ENCODE measurements at places on chromosomes 4 and X.

- no peak for DNase-seq
Observed at GRCh38 chr4:75831856-75832405, 70.3 kb downstream of the PPEF2 start.

GRCh38 chr4:95505151-95505550 lies 43.6 kb downstream of the UNC5C start:
- no peak for DNase-seq

DNA sequence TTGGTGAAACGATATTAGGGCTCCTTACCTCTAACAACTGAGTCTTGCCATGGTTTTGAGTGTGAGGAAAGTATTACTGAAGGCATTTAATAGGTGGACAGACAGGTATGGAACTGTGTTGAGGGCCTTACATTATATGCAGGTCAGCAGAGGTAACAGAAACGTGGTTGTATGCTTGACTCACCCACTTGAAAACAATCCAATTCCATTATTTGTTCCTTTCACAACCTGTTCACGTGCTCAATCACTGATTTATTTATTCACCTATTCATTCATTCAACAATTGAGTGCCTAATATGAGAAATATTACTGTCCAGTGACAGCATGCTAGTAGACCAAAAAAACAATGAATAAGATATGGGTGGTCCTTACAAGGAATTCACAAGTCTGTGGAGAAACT lies 33.3 kb upstream of the PPARGC1A start:
- DNase-seq, result no peak

- DNase-seq, result peak; percentile 10
Observed at GRCh38 chr4:26861434-26862186, 969 bp downstream of the STIM2 start.

DNA sequence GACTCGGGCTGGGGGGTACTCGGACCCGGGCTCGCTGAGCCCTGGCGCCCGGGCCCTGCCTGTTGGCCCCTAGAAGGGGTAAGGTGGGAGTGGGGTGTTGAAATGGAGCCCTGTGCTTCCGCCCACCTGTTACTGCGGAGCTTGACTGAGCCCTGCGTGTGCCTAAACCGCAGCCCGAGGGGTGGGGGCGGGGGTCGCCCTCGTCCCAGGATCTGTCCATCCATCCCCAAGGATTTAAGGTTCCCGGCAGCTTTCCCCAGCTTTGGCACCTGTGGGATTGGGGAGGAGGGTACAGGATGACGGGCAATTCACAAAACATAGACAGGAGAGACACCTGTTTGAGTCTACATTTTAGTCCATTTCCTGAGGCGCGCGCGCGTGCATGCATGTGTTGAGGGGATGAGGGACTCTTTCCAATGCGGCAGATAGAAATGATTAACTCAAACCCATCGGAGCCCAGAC lies 779 bp downstream of the GABRQ start:
- no peak for DNase-seq

- no peak for DNase-seq
Observed at GRCh38 chr4:139295206-139295941, 5.9 kb upstream of the NAA15 start.

- no peak for DNase-seq
Observed at GRCh38 chrX:132086672-132087071, 41.1 kb downstream of the FRMD7 start.

- DNase-seq, result no peak
Observed at GRCh38 chr4:142473218-142473959, 372.7 kb downstream of the INPP4B start.

- no peak for DNase-seq
Observed at GRCh38 chr4:41749631-41750039, 1.1 kb upstream of the PHOX2B start.

GRCh38 chrX:20472148-20472547 lies 205.4 kb upstream of the RPS6KA3 start:
- DNase-seq, result no peak

GRCh38 chr4:1721666-1722550 lies 587 bp downstream of the TACC3 start:
- DNase-seq, result no peak

GRCh38 chr4:125904802-125905201 lies 590.0 kb downstream of the FAT4 start:
- no peak for DNase-seq

- DNase-seq, result no peak
Observed at GRCh38 chr4:15719506-15719905, 16.6 kb downstream of the BST1 start.

- DNase-seq, result no peak
Observed at GRCh38 chr4:186851291-186852072, 127.8 kb upstream of the FAT1 start.

DNA sequence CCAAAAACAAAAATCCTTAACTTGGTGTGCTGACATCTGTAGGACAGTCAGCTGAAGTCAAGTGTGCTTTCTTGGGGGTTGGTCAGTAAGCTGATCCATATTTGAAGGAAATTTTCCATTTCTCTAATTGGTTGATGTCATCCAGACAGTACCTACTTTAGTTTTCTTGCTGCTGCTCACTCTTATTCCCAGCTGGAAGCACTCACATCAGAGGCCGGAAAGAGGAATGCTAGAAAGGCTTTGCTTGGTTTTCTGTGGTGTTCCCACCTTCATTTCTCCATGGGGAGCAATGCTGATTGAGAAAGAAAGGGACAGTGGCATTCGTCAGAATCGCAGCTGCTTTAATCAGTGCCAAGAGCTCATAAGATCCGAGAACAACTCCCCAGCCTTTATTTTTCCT lies 227.0 kb downstream of the C4orf33 start:
- no peak for DNase-seq

DNA sequence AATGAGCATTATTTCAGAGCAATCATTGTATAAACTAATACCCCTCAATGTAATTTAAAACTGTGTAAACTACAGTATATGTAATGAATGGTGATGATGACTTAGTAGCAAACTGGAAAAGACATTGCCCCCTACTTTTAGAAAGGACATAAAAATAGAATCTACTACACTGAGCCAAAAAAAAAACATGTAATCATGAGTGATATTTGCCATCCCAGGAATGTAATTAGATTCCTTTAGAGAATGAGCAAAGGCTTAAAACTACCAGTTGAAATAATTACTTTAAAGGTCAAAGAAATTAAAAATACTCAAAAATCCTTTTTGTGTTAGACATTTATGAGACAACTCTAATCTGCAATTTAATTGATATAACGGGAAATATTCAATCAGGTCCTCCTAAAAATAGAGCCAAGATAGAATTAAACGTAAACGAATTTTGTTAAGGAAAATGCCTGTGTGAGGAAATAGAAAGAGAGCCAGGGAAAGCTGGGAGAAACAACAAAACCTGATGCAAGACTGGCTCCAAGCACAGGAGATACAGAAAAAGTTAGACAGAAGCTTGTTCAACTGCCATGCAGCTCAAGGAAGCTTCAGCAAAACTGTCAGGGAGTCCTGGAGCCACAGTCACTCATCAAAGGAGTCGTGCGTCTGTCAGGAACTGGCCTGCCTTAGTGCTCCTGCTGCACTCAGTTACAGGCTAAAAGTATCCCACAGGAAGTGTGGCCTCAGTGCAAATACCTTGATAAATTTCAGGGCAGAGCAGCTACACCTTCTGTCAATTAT lies 655.7 kb upstream of the INTU start:
- DNase-seq, result no peak

- no peak for DNase-seq
Observed at GRCh38 chr4:182221987-182222386, 21.2 kb upstream of the TENM3 start.

GRCh38 chr4:78131403-78131802 lies 74.3 kb downstream of the FRAS1 start:
- no peak for DNase-seq

DNA sequence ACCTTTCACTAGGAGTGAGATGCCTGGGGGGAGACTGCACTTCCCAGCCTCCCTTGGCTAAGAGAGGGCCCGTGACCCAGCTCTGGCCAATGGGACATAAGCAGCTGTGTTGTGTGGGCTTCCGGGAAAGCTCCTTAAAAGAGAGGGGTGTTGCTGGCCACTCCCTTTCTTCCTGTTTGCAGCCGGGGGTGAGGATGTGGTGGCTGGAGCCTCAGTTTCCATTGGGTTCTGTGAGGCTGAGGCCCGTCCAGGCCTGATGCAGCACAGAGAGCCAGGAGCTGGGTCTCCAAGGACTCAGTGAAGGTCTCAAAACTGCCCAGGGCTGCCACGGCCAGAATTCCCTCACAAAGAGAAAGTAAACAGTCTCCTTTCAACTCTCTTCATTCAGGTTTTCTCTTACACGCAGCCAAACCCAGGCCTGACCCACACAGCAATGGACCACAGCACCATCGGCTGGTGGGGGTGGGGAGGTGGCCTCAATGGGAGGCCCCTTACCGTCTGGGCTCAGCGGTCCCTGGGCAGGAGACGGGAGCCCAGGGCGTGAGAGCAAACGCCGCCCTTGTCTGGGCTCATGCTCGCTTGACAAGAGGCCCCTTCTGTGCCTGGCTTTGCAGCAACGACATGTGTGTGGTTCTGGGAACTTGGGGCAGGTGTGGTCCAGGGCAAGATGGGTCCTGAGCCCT lies 6.6 kb downstream of the NKX1-1 start:
- no peak for DNase-seq

- DNase-seq, result no peak
Observed at GRCh38 chr4:22162454-22162853, 213.9 kb upstream of the KCNIP4 start.

GRCh38 chr4:176883108-176883550 lies 90.4 kb upstream of the VEGFC start:
- no peak for DNase-seq

DNA sequence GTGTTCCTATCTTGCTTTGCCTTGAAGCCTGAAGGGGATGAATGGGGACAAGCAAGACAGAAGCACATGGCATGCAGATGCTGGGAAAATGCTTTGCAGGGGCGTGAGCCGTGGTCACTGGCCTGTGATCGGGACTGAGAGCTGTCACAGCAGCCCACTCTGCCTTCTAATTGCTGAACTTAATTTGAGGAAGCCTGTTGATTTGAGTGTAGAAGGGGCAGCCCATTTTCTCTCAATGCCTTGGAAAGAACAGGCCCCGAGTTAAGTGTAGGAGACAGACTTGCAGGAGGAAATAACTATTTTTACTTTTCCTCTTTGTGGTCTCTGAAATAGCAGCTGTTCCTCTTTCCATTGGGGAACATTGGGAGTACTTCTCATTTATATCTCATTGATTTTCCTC lies 26.1 kb upstream of the TBC1D1 start:
- no peak for DNase-seq

DNA sequence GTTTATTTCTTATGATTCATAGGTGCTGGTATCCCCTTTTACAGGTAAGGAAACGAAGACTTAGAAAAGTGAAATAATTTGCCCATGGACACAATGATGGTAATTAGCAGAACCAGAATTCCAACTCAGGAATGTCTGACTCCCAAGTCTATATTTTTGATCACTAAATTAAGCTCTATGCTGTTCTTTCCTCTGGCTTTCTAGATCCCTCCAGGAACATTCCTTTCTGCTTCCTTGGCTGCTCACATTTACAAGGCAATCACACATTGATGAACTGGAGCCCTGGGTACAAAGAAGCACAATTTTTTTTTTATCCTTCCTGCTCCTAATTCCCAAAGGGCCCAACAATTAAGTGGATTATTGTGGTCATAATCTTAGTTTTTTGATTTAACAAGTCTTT lies 7.0 kb upstream of the CDKN2AIP start:
- no peak for DNase-seq

GRCh38 chr4:7698584-7698983 lies 241.1 kb downstream of the AFAP1 start:
- DNase-seq, result no peak

GRCh38 chr4:19927381-19927780 lies 324.3 kb upstream of the SLIT2 start:
- DNase-seq, result no peak

- no peak for DNase-seq
Observed at GRCh38 chrX:105697984-105698781, 124.2 kb upstream of the NRK start.

- DNase-seq, result no peak
Observed at GRCh38 chr4:141913928-141914327, 277.5 kb downstream of the IL15 start.

GRCh38 chrX:134603806-134604700 lies 54.2 kb downstream of the PLAC1 start:
- DNase-seq, result no peak

GRCh38 chrX:147180886-147181285 lies 366.3 kb upstream of the CXorf51A start:
- no peak for DNase-seq

- no peak for DNase-seq
Observed at GRCh38 chrX:111352424-111352823, 59.6 kb downstream of the DCX start.

DNA sequence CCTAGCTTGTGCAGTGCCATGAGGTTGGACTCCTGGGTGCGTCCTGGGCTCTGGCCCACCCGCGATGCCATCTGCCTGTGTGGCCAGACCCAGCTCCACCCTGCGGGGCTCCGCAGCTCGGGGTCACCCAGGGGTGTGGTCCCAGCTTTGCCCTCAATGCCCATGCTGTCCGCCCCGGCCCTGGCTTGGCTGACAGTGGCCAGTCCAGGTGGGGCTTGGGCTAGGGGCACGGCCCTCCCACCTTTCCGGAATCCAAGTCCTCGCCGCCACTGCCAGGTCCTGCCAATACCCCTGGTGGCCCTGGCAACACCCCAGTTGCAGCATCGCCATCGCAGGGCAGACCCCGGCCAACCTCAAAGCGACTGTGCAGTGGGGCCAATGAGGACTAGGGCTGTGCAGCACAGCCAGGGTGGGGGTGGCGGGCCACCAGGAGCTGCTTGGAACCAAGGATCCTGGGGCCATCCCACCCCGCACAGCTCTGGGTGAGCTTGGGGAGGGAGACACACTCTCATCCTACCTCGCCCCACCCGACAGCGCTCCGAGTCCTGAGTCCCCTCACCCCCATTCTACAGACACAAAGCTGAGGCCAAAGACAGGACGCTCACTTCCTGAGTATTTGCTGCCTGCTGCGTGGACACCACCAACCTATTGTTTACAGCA lies 80.9 kb downstream of the ZNF718 start:
- DNase-seq, result no peak

- peak; percentile 45 for DNase-seq
Observed at GRCh38 chr4:48269861-48270522, 354 bp upstream of the TEC start.

GRCh38 chrX:110384490-110384889 lies 25.8 kb downstream of the RTL9 start:
- DNase-seq, result no peak

DNA sequence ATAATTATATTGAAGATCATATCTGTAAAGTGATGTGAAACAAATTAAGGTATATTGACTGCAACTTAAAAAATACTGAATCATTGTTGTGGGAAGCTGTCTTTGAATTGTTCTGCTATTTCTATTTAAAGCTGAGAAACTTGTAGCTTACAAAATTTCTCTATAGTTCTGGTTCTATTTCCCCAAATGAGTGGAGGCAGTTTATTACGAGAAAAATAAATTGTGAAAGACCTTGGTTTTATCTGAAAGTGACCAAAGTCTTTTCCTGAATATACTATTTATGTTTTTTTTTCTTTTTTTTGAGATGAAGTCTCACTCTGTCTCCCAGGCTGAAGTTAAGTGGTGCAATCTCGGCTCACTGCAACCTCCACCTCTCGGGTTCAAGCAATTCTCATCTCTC lies 165.4 kb downstream of the SH3BGRL start:
- no peak for DNase-seq

DNA sequence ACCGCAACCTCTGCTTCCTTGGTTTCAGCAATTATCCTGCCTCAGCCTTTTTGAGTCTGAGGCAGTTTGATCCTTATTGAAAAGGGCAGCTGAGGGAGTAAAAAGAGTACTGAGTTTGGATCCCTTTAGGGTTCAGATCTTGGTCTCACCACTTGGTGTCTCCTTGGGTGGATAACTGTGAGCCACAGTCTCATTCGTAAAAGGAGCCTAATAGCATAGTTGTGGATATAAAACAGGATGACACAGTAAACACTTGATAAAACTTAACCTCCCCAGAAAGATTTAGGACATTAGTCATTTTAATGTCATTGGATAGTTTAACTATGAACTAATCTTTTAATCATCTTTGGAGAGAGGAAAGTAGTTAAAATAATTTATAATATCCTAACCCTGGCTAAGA lies 173.0 kb downstream of the ANK2 start:
- no peak for DNase-seq
